Neural crest cell (in vitro differentiated cells): ENCODE measurements at places on chromosomes 6 and 20. TPM values are rescaled to one million over a fixed set of nuclear protein-coding genes. Genes with fewer than 3 reads are reported as not detected.

Gene PLCB4
- 51.4 and 53.3 TPM in 2 replicates for total RNA-seq

DNA sequence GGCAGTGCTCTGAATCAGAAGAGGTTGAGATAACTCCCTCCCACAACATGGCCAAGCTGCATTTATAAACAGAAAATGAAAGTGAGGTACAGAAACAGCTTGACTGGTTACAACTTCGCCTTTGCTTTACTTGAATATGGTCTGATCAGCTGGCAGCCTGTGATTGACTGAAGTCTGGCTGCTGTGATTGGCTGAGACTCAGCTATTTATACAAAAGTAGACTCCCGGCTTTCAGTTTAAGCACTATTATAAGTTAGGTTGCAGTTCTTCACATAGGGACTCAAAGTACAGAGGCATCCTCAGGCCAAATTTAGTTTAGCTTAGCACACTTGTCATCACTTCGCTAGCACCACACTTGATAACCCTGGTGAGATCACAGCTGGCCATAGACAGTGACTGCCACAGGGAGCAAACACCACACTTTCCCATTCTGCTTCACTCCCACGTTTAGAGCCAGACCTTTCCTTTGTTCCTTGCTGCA, 362.6 kb downstream of the EPM2A start:
- no peaks in the 10 kb centered on the region for H3K27me3 ChIP-seq
- H3K36me3 ChIP-seq, result no peaks in the 10 kb centered on the region
- no peak overlapping the region for H3K27ac ChIP-seq
- peaks cover 7% of the 10 kb centered on the region for H3K4me1 ChIP-seq
- no peak for DNase-seq

GRCh38 chr6:87364602-87365252, 20.1 kb downstream of the C6orf163 start:
- no peak overlapping the region for H3K4me3 ChIP-seq
- H3K27ac ChIP-seq, result no peak overlapping the region
- H3K36me3 ChIP-seq, result peaks cover 32% of the 10 kb centered on the region
- no peak for DNase-seq

Gene IL20RA
- total RNA-seq, result not detected in 2 replicates

Gene BPIFB2
- total RNA-seq, result not detected in 2 replicates

- no peaks in the 10 kb centered on the region for H3K4me1 ChIP-seq
- no peak for DNase-seq
- peaks cover 6% of the 10 kb centered on the region for H3K36me3 ChIP-seq
- H3K27ac ChIP-seq, result no peak overlapping the region
These were observed 11.4 kb downstream of the COMMD7 start for GRCh38 chr20:32731882-32732266.

GRCh38 chr20:54549658-54550326, 74.4 kb downstream of the DOK5 start:
- H3K36me3 ChIP-seq, result no peaks in the 10 kb centered on the region
- H3K27ac ChIP-seq, result no peak overlapping the region
- no peak overlapping the region for H3K4me3 ChIP-seq
- DNase-seq, result no peak
- peaks cover 4% of the 10 kb centered on the region for H3K4me1 ChIP-seq

DNA sequence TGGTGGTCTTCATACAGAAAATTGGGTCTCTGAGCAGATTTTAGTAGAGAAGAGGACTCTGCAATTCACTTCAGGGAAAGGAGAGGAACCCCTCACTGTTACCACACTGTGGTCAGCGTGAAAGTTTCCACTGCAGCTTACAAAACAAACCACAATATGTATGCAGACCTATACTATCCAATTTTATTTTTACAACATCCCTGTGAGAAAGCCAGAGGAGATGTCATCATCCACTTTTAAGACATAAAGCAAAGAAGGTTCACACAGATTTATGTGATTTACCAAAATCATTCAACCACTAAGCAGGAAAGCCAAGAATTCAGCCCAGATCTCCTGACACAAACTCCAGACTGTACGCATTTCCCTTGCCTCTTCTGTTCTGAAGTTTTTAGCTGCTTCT, 442.4 kb downstream of the FRK start:
- H3K27me3 ChIP-seq, result peaks cover 8% of the 10 kb centered on the region
- no peak for DNase-seq
- H3K27ac ChIP-seq, result no peak overlapping the region
- H3K4me3 ChIP-seq, result no peak overlapping the region
- H3K36me3 ChIP-seq, result no peaks in the 10 kb centered on the region

DNA sequence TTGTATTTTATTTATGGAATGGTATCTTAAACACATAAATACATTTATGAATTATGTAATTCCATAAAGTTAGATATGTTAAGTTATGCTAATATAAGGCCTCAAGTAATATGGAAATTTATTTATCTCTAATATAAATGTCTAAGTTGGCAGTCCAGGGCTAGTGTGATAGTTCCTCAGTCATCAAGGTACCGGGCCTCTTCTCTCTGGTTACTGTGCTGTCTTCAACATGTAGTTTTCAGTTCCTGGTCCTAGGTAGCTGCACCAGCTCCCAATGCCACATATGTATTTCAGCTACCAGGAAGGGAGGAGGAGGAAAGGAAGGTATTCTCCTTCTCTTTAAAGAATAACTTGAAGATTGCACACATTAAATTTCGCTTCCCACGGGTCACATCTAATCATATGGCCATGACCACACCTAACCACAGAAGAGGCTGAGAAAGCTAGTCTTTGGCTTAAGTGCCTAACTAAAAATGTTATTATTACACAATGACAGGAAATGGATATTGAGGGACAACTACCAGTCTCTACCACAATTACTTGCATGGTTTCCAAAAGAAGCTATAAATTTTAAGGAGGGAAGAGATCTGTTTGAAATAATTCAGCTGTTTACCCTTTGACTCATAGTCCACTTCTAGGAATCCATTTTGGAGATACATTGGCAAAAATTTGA, 68.6 kb downstream of the BCKDHB start:
- peaks cover 5% of the 10 kb centered on the region for H3K4me1 ChIP-seq
- peaks cover 3% of the 10 kb centered on the region for H3K36me3 ChIP-seq
- H3K4me3 ChIP-seq, result no peak overlapping the region
- no peak overlapping the region for H3K27ac ChIP-seq
- no peaks in the 10 kb centered on the region for H3K27me3 ChIP-seq

Gene PREX1
- total RNA-seq, result 72.4 and 73.7 TPM in 2 replicates

Gene SNPH
- 3.0 and 3.3 TPM in 2 replicates for total RNA-seq

DNA sequence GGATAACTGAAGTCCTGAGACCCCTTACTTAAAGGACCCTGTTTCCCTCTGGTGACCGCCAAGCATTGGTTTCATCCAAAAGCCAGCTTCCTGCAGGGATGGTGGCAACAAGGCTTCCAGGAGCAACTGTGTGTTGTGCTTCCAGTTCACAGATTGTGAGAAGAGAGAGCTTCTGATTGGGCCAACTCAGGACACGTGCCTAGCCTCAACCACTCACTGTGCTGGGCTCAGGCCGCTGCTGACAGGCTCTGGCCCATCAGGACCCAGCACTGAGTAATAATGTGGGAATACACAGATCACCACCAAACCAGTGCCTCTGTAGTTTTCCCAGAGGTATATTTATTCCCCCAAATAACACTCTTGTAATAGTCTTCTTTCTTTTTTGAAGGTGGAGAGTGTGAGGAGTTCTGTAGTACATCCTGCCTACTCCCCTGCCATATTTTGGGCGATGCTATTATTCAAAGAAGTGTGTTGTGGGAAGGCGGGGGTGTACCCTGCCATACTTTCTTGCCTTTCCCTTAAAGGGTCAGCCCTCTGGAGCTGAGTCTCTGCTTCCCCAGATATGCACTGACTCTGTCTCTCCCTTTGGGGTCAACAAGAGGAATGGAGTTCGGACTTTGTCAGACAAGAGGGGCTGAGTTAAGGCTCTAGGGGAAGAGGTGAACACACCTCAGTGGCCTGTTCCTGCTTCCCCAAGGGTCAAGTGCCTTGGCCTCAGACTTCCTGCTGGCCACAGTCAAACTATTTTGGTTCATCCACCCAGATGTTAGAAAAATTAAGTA, 23.2 kb downstream of the PPP1R16B start:
- H3K36me3 ChIP-seq, result no peaks in the 10 kb centered on the region
- no peak for DNase-seq
- H3K4me3 ChIP-seq, result no peak overlapping the region
- peaks cover 19% of the 10 kb centered on the region for H3K4me1 ChIP-seq
- H3K27ac ChIP-seq, result peak overlapping the region; percentile 87
- peaks cover 6% of the 10 kb centered on the region for H3K27me3 ChIP-seq

GRCh38 chr20:14711652-14712051, 374.2 kb upstream of the FLRT3 start:
- H3K4me1 ChIP-seq, result peaks cover 43% of the 10 kb centered on the region
- no peak for DNase-seq
- H3K36me3 ChIP-seq, result no peaks in the 10 kb centered on the region
- H3K27me3 ChIP-seq, result no peaks in the 10 kb centered on the region
- H3K4me3 ChIP-seq, result no peak overlapping the region

DNA sequence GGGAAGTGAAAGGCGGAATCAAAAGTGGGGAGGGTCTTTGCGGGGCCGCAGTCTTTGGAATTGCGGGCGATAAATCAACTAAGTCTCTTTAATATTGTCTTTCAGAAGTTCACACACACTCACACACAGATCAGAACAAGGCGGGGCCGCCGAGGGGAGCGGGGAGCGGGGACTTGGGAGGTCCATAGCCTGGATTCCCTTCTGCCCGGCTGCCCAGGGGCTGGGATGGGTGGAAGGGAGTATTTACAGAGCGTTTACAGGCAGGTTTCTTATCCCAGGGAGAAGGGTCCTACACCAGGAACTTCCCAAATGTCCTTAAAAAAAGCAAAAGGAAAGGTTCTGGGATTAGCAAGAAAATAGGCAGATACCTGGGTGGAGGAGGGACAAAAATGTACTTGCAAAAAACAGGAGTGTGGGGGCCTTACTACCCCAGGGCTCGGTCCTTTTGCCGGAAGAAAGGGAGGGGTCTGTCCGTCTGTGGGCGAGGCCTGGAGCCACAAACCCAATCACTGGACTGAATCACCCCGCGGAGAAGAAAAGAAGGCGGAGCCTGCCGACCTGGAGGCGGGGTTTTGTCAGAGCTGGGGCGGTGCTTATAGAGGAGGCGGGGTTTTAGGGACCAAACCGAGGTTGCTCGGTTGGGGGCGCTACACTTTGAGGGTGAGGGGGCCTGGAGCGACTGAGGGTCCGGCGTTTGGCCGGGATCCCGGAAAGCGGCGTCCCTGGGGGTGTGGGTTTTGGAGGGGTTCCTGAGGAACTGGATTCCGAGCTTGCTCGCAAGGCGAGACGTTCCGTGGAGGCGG, 3.2 kb downstream of the PRRT1 start:
- DNase-seq, result no peak
- peaks cover 3% of the 10 kb centered on the region for H3K36me3 ChIP-seq
- no peaks in the 10 kb centered on the region for H3K27me3 ChIP-seq

Gene TRMT11
- 25.6 and 31.0 TPM in 2 replicates for total RNA-seq

DNA sequence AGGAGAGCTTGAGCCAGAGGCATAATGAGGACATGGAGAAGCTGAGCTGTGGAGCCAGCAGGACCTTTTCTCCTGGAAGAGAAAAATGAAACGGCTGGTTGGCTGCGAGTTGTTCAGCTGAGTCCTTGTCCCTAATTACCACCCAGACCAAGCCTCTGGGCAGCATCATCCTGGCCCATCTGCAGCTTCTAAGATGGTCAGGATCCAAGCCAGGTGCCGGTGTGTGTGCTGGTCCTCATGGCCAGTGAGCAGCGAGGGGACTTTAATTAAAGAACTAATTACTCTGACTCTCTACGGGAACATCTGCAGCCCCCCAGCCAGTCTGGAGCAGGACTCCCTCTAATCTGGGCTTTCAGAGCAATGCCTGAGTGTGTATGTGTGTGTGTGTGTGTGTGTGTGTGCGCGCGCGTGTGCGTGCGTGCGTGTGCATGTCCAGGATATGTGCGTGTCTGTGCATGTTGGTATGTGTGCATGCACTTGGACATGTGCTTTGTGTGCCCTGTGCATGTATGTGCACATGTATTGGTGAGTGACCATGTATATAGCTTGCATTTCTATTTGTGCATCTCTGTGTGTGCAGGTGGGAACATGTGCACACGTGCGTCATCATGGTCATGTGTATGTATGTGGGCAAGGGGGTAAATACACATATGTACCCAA, 173.9 kb downstream of the DHX35 start:
- no peaks in the 10 kb centered on the region for H3K36me3 ChIP-seq
- H3K4me1 ChIP-seq, result peaks cover 2% of the 10 kb centered on the region
- H3K27me3 ChIP-seq, result peaks cover 30% of the 10 kb centered on the region
- no peak overlapping the region for H3K27ac ChIP-seq
- H3K4me3 ChIP-seq, result no peak overlapping the region

- no peak for DNase-seq
- no peaks in the 10 kb centered on the region for H3K36me3 ChIP-seq
- peaks cover 4% of the 10 kb centered on the region for H3K4me1 ChIP-seq
- no peak overlapping the region for H3K27ac ChIP-seq
- H3K4me3 ChIP-seq, result no peak overlapping the region
- peaks cover 23% of the 10 kb centered on the region for H3K27me3 ChIP-seq
These were observed 72.4 kb downstream of the STK35 start for GRCh38 chr20:2174067-2174466.
